ENCODE measurements at places on chromosomes 3 and 15. TPM values are rescaled to one million over a fixed set of nuclear protein-coding genes. Genes with fewer than 3 reads are reported as not detected.

DNA sequence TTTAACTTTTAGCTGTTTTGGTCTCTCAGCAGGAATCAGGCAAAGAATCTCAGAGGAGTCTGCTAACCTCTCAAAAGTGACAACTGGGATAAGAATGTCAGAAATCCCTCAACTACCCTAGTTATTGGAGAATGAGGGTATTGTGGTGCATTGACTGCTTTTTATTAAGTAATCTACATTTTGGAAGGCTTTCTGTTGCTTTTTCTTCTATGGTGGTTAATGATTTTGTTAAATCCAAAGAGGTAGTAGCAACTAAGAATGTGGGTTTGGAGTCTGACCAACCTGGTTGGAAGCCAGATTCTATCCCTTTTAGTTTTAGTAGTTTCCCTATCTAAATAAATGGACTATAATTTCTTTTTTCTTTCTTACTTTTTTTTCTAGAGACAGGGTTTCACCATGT, 94.7 kb upstream of the RNF7 start:
- no peak for DNase-seq

GRCh38 chr3:39254806-39255449, 24.9 kb downstream of the CX3CR1 start:
- no peak for DNase-seq

DNA sequence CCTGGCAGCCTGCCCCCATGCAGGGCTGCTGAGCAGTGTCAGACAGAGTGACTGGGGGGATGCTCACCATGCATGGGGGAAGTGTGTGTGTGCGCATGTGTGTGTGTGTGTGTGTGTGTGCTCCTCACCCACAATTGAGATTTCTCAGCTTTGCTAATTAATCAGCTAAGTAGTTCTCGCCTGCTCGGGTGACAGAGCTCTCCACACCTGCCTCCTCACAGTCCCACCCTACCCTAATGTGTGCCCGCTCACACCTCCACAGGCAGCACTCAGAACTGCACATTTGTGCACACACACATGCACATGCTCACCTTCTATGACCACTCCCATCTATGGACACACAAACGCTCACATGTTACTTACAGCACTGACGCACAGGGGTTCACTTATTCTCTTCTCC, 37.3 kb downstream of the CACNA2D2 start:
- DNase-seq, result no peak

DNA sequence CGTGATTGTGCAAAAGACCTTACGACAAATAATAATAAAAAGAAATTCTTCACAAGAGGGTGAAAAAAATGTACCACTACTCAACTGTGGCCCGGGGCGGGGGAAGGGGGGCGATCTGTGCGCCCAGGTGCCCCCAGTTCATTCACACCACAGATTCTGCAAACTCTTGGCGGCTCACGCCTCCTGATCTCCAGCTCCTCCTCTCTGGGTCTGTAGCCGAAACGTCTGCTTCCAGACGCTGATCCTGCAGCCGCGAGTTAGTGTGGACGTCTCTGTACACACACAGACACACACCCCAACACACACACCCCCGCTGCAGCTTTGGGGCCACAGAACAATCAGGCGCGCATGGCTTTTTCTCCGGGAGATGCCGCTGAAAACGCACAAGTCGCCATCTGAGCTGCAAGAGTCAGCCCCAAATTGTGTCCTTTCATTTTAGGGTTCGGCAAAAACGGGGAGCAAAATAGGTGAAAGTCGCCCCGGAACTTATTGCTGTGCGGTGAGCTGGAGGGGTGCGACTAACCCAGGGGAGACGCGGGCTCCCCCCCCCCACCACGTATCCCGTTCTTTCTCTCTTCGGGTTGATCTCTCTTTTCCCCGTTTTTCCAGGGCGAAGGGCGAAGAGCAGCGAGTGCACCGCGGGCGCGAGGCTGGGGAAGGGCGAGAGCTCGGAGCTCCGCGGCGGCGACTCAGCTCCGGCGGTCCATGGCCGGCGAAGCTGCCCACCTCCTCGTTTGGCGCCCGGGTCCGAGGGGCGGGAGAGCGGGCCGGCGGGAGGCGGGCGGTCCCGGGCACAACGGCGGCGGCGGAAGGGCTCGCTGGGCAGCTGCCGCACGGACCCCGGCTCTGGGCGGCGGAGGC, 505 bp upstream of the WNT5A start:
- DNase-seq, result no peak

DNA sequence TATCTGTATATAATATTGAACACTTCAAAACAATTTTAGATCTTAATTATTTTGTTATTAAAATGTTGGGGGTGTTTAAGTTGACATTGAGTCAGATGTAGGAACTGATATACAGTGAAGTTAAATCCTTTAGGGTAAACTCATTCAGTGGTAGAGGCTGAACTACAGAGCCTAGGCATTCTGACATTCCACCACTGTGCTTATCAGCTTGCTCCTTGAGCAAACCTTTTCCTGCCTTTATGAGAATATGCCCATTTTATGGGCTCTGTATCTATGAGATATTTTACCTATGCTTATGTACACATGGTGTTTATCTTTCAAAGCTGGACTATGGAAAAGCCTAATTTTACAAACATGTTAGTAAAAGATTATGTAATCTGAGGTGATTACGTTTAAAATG, 407.5 kb downstream of the ZBTB20 start:
- no peak for DNase-seq

DNA sequence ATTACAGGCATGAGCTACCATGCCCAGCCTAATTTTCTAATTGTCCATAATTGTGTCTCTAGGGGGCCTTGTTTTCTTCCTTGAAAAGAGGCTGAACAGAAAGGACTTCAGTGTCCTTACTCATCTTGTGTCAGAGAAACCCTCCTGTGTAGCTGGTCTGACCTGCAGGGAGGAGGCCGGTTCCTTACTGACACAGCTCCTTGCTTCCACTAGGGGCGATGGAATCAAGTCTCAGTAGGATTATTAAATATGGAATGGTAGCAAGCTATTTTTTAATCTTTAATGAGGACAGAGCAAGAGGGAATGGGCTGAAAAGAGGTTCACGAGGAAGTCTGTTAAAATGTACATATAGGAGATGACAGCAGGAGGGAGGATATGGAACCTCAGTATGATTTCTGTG, 8.6 kb downstream of the LPCAT4 start:
- DNase-seq, result no peak

- no peak for DNase-seq
Measured at GRCh38 chr3:94946683-94947082, 883.8 kb downstream of the NSUN3 start.

DNA sequence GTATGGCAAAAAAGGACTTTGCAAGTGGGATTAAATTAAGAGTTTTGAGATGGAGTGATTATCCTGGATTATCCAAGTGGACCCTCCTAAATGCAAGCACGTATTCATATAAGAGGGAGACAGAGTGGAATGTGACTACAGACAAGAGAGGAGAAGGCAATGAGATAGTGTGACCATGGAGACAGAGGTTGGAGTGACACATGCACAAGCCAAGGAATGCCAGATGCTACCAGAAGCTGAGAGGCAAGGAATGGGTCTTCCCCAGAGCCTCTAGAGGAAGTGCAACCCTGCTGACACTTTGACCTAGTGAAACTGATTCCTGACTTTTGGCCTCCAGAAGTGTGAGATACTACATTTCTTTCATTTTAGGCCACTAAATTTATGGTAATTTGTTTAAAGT, 117.2 kb downstream of the UACA start:
- no peak for DNase-seq

- no peak for DNase-seq
Measured at GRCh38 chr3:61665987-61666386, 104.6 kb downstream of the PTPRG start.

DNA sequence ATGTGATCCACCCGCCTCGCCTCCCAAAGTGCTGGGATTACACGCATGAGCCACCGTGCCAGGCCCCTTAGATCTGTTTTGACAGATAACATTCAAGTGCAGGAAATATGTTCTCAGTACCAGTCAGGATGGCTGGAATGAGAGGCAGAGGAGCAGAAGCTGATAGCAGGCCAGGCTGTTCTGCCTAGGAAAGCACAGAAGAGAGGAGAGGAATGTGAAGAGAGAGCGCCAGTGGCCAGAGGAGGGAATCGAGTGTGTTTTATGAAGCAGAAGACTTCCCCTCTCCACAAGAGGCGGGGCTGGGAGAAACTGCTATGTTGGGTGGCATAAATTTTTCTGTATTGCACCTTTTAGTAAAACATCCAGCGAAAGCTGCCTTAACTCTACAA, 32.0 kb upstream of the RYK start:
- no peak for DNase-seq

GRCh38 chr3:45367453-45367871, 20.9 kb upstream of the LARS2 start:
- peak; percentile 37 for DNase-seq

- DNase-seq, result no peak
Measured at GRCh38 chr15:88913017-88913849, at the start of gene MFGE8. Gene MFGE8 (minus strand): TSS chr15:88913379. CDS start chr15:88913319, 60 bp downstream.

- peak; percentile 14 for DNase-seq
Measured at GRCh38 chr3:98600412-98601095, 7.1 kb upstream of the CPOX start.

GRCh38 chr15:101805605-101806345, 2.5 kb downstream of the OR4F6 start:
- no peak for DNase-seq

GRCh38 chr15:66778314-66778665, 76.3 kb downstream of the SMAD6 start:
- no peak for DNase-seq

DNA sequence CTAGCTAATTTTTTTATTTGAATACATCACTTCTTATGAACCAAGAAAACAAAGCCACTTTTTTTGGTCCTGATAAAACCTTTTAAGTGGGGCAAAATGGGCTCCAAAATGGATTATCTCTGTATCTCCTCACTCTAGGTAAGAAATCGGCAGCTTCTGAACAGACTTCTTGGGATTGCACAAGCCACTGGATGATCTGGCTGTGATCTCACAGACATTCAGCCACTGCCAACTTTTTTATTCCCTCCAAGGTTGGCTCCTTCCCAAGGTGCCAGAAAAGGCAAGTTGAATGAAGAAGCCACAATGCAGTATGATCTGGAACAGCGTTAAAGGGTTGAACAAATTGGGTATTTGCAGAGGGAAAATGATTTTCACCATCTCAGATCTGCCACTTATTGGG, 73.2 kb downstream of the PRICKLE2 start:
- DNase-seq, result no peak

- DNase-seq, result peak; percentile 59
Measured at GRCh38 chr3:107662124-107662507, 139.4 kb downstream of the BBX start.

DNA sequence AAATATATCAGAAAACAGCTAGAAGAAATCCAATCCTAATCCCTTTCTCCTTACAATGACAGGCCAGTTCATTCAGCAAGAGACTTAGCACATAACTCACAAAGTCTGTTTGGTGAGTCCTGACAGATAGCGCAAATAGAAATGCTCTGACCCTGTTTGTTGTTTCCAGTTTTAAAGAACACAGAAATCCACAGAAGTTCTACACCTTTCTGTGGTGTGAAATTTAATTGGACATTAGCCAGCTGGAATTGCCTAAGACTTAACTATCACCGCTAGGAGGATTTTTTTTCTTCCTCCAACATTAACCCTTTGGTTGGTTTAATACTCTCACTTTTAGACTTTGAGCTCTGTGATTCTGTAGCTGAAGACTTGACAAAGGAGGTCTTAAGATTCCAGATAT, 30.8 kb downstream of the HDC start:
- no peak for DNase-seq

DNA sequence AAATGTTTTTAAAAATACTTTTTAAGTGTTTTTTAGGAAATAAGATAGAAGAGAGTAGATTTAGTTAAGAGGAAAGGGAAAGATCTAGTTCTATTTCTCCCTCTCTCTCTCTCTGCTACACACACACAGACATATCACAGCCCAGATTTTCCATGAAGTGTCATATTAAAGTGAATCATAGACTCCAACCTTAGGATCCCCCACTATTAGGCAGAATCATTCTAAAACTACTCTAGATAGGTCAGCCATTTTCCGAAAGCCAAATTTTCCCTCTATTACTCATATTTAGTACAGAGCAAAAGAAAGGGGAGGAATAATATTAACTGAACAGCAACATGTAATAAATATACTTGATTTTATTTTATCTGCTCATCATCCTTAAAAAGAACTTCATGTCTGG, 45.1 kb upstream of the RSL24D1 start:
- DNase-seq, result no peak

DNA sequence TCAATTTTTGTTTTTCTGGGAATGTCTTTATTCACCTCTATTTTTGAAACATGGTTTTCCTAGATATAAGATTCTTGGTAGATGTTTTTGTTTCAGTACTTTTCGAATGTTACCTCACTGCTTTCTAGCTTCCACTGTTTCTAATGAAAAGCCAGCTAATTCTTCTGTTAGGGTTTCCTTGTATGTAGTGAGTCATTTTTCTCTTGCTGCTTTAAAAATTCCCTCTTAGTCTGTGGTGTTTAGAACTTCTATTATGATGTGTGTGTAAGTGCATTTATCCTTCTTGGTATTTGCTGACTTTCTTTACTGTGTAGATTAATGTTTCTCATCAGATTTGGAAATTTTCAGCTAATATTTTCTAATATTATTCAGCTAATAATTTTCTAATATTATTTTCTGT, 151.1 kb upstream of the OSTN start:
- DNase-seq, result no peak

The TEX55 gene
- not detected for polyA plus RNA-seq

The NPHP3 gene
- polyA plus RNA-seq, result 2.0 TPM

The POLQ gene
- 0.03 TPM for polyA plus RNA-seq

Data from CD14-positive monocyte (primary cell).